ENCODE measurements at places on chromosomes 7 and 10. TPM values are rescaled to one million over a fixed set of nuclear protein-coding genes. Genes with fewer than 3 reads are reported as not detected.
A peak's percentile ranks its signal among the peaks of the same experiment; 100 is the strongest.

Gene DYDC2
- not detected for polyA plus RNA-seq

Gene FOXP2
- 0.11 TPM for polyA plus RNA-seq

Gene CNNM1
- not detected for polyA plus RNA-seq

Gene OR2A42
- polyA plus RNA-seq, result 0.06 TPM

Gene ADIRF
- polyA plus RNA-seq, result 61.6 TPM

Gene TUBAL3
- polyA plus RNA-seq, result not detected

Gene ARHGEF5
- polyA plus RNA-seq, result 2.3 TPM

Gene VWDE
- polyA plus RNA-seq, result 0.15 TPM

Gene PTPRZ1
- 1.4 TPM for polyA plus RNA-seq

Gene TRIM56
- 16.0 TPM for polyA plus RNA-seq

Gene SFRP4
- polyA plus RNA-seq, result 0.91 TPM

Gene PBLD
- polyA plus RNA-seq, result 1.2 TPM

Gene STK31
- polyA plus RNA-seq, result 0.57 TPM

- DNase-seq, result no peak
Measured at GRCh38 chr10:75589895-75590654, 158.7 kb downstream of the LRMDA start.

GRCh38 chr10:113236998-113237397, 287.0 kb downstream of the TCF7L2 start:
- no peak for DNase-seq

DNA sequence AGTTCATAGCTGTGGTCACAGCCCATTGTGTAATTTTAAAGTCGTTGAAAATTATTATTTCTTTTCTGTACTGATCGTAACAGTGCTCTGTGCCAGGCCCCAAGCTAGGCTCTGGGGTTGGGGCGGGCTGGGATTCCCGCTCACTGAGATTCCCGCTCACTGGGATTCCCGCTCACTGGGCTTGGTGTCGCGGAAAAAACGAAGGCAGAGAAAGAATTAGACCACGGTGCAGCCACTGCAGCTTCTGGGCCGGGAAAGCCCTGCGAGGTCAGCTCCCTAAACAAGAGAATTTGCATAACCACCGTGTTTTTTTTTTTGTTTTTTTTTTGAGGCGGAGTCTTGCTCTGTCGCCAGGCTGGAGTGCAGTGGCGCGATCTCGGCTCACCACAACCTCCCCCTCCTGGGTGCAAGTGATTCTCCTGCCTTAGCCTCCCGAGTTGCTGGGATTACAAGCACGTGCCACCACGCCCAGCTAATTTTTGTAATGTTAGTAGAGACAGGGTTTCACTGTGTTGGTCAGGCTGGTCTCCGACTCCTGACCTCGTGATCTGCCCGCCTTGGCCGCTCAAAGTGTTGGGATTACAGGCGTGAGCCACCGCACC, 31.2 kb downstream of the FOXK1 start:
- DNase-seq, result no peak

DNA sequence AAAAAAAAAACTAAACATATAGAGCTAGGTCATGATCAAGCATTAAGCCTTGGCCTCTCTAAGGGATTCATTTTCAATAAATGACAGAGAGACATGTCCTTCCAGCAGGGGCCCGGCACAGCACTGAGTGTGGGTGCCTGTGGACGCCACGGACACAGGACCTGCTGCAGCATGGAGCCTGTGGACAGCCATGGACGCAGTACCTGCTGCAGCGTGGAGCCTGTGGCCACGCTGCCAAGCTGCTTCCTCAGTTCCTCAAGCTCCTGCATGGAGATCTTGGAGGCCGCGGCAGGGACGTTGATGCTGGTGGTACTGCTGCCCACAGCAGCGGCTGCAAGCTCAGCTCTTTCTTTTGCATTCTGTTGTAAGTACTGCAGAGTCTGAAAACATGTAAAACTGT, 9.4 kb downstream of the TUBGCP2 start:
- no peak for DNase-seq

DNA sequence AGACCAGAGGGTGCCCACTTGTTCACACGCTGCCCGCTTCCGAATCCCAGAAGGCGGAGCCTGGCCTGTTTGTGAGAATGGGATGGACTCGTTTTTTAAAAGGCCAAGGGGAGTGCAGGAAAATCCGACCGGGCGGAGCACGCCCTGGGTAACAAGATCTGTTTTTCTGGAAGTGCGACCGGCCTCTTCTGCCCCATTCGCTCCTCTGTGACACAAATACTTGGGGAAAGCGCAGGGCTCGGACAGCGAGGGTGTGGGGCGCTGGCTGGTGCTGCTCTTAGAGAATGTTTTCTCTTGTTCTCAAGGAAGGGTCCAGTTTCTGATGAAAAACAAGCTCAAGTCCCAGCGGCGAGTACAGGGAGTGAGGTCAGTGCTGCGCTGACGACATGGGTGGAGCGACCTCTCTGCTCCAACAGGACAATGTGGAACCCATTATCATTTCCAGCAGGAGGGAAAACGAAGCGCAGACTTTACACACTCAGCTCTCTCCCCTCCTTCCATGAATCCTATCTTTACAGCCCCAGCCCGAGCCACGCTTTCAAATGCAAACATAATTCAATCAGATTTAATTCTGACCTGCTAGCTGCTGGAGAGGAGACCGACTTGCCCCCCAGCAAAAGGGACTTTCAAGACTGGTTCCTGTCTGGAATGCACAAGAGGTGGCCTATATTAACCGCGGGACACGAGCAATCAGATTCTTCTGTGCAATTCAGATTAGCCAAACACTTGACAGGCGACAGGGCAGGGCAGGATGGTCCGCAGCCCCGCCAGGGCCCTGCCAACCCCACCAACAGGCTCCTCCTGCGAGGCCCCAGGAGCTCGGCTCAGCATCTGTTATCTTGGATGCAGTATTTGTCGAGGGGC, 1.1 kb downstream of the RADIL start:
- DNase-seq, result no peak

- peak; percentile 83 for DNase-seq
Measured at GRCh38 chr10:133124357-133125211, 35.4 kb upstream of the KNDC1 start.

DNA sequence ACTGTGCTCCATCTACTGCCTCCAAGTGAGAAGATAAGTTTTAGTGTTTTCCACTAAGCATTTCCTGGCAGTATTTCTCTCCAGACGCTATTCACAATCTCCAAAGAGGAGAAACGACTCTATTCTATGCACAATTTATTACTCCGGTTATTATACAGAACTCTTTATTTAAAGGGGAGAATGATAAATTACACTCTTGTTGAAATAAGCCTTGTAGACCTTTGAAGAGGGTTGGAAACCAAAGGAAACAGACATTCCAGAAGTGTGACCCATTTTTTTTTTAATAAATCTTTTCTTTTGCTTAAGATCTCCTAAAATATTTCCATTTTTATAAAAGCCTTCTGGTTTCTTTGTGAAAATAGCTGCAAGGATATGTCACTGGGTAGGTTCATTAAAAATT, 76.1 kb upstream of the HDAC9 start:
- no peak for DNase-seq

GRCh38 chr7:144436500-144436899, 33.0 kb upstream of the NOBOX start:
- no peak for DNase-seq

- no peak for DNase-seq
Measured at GRCh38 chr7:130084037-130084875, 13.9 kb downstream of the KLHDC10 start.

GRCh38 chr7:158695726-158696452, 8.7 kb downstream of the NCAPG2 start:
- peak; percentile 77 for DNase-seq

DNA sequence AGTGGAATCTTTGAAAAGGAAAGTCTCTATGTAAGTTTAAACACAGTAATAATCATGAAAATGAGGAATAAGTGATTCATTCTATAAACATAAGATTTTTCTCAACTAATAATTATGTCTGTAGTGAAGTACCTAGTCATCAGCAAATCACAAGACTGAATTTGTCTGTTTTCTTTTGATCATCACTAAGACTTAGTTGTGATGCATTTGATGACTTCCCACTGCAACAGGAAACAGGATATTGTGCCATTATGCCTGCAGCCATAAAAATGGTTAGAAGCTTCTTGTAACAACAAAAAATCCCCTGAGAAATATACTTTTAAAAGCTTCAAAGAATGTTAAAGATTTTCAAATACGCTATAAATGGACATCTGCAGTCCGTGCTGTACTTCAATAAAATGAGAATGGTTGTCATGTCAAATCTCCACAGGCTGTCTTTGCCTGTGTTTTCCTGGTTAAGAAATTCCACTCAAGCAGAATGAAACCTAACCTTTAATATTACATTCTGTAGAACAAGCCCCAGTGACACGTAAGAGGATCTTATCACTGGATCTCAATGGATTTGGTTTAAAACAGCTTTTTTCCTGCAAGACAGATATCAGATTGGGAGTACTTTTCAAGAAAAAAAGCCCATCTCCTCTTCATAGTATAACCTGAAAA, 1262.3 kb upstream of the PHF14 start:
- no peak for DNase-seq

DNA sequence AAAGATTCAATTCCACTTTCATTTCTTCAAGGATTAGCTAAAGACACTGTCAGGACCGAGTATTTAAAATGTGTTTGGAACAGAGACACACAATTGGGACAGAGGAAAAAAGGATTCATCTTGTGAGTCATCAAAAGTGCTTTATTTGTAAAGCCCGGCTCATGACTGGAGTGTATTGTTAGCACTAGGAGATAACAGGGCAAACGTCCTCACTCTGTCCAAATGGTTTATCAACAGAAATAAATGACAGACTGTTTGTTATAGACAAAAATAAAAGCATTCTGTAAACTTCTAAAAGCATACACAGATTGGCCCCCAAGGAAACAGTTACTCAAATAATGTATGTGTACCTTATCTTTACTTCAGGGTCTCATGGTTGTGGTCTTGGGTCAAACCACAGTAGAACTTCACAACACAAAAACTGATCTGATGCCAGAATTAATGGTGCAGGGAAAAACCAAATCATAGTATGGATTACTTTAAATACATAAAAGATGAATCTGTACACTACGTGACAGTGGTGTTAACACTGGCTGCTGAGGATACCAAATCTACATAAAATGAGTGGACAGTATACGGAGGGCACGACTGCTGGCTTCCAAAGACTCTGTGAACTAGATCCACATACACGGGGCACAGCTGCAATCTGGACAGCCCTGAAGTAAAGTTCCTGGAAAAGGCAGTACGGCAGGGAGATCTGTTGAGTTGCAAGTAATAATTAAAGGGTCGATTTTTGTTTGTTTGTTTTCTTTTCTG, 179.4 kb downstream of the PIP4K2A start:
- no peak for DNase-seq

- no peak for DNase-seq
Measured at GRCh38 chr7:70787771-70788170, 344.2 kb upstream of the GALNT17 start.

GRCh38 chr10:57894361-57894760, 373.3 kb downstream of the IPMK start:
- no peak for DNase-seq

GRCh38 chr7:71972534-71972933, 439.6 kb downstream of the CALN1 start:
- DNase-seq, result no peak

DNA sequence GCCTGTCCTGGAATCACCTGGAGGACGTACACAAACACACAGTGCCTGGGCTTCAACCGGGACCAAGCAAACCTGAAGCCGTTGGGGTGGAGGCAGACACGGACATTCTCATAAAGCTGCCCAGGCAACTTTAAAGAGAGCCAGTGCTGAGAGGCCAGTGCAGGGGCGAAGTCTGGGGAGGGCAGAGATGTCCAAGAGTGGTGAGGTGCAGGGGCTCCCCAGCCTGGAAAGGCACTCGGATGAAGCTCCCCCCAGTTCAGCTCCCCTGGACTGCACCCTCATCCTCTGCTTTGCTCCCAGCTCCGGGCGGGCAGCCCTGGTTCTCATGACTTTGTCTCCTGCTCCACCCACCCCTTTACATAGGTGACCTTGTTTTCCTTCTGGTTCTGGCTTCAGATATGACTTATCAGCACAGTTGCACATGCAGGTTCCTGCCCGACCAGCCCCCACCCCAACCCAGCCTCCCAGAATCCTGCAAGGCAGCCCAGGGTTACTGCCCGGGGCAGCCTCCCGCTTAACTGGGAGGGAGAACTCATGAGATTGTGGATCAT, 60.8 kb upstream of the EEPD1 start:
- peak; percentile 75 for DNase-seq

- no peak for DNase-seq
Measured at GRCh38 chr7:81004098-81004497, 85.2 kb upstream of the SEMA3C start.

- DNase-seq, result no peak
Measured at GRCh38 chr7:129089521-129090212, 34.8 kb upstream of the TNPO3 start.

- DNase-seq, result peak; percentile 49
Measured at GRCh38 chr7:45663965-45664633, 89.9 kb downstream of the ADCY1 start.

GRCh38 chr7:37732888-37733287, 49.3 kb downstream of the GPR141 start:
- DNase-seq, result no peak

GRCh38 chr7:25381818-25382589, 153.7 kb upstream of the NPVF start:
- no peak for DNase-seq
